ENCODE measurements at places on chromosomes 1 and 21.

DNA sequence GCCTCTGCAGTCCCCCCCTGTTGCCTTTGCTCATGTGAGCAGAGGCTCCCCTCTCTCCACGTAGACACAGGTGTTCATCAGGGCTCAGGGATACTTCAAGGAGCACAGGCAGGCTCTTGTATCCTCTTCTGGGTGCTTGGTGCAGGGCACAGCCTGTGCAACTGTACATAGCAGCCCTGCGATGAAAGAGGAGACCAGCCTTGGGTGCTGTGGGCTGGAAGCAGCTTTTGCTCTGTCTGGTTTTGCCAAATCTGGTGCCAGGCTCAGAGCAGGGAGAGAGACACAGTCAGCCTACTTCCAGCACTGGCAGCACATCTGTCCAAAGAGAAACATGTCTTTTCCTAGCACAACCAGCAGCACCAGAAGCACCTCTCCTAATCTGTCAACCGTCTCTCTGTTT, 132.1 kb downstream of the ETS2 start:
- no peak for DNase-seq

GRCh38 chr1:168498159-168498631, 45.6 kb downstream of the XCL2 start:
- peak; percentile 97 for DNase-seq

- DNase-seq, result no peak
These were observed 71.8 kb upstream of the SPATA6 start for GRCh38 chr1:48543854-48544253.

DNA sequence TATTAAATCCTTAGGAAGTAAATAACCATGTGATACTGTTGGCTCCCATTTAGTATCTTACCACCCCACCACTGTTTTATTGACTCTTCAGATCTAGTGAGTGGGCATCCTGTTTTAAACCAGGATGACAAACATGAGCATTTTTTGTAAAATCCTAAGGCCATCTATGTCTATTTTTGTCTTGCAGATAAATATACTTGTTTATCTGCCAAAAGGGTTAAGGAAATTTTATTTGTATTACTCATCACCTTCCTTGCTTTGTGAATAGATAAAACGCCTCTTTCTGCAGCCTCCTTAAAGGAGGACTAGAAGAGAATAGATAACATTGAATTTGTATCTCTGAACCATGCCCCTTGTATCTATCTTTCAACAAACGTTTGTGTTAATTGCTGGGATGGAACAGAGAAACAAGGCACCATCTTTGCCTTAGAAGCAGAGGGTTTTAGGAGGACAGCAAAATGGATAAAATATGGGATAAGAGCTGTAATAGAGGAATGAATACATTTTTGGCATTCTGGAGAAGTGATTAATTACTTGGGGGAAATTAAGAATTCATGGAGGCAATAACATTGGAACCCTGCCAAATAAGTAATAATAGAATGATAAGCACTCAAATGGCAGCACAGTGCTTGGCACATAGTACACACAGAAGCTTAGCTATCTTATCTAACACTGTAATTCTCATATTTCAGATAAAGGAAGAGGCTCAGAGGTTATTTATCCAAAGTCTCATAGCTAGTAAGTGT, 14.7 kb downstream of the YTHDF2 start:
- DNase-seq, result no peak

- DNase-seq, result no peak
These were observed 213.0 kb upstream of the CACYBP start for GRCh38 chr1:174786760-174787159.

GRCh38 chr1:63103682-63104081, 218.7 kb upstream of the FOXD3 start:
- no peak for DNase-seq

DNA sequence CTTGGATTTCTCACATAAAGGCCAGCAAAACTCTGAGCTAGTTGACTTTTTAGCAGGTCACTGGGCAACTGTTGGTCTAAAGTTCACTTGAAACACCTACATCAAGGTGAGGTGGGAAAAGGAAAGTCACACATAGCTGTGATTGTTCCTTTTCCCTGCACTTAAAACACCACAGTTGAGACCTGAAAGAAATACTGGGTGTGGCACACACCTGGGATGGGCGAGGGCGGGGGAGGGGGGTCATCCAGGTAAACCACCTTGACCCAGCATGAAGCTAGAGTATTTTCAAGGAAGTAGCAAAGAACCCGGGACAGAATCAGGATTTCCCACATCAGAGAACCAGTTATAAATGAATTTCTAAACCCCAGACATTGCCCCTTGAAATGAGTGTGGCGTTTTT, 26.4 kb downstream of the ZNF697 start:
- DNase-seq, result no peak

DNA sequence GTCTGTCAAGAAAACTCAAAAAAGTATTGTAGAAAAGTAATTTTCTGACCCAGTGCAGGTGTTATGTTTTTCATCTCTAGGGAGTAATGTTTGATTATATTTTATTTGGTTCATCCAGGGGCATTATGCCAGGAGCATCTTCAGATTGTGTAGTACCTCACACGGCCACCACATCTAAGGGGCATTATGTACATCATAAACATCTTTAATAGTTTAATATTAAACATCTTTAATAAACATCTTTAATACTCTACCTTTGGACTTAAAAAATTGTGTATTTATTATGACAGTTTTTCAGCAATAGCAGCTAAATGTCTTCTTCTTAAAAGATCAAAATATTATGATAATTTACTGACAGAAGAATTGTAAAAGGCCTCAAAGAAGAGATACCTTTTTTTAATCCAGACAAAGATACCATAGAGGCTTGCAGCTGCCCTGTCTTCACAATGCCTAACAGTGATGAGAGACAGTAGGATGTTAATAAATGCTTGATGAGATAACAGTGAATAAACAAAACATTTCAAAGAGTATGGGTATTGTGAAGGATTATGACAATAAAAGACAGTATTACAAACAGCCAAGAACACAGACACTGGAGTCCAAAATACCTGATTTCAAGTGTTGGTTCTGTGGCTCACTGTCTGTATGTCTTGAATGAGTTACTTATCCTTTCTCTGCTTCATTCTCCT, 240.9 kb upstream of the ADGRL2 start:
- DNase-seq, result no peak

- DNase-seq, result no peak
These were observed 490.6 kb downstream of the KIF26B start for GRCh38 chr1:245645406-245645805.

- DNase-seq, result peak; percentile 79
These were observed 869.1 kb upstream of the B3GALT2 start for GRCh38 chr1:194055536-194055935.

DNA sequence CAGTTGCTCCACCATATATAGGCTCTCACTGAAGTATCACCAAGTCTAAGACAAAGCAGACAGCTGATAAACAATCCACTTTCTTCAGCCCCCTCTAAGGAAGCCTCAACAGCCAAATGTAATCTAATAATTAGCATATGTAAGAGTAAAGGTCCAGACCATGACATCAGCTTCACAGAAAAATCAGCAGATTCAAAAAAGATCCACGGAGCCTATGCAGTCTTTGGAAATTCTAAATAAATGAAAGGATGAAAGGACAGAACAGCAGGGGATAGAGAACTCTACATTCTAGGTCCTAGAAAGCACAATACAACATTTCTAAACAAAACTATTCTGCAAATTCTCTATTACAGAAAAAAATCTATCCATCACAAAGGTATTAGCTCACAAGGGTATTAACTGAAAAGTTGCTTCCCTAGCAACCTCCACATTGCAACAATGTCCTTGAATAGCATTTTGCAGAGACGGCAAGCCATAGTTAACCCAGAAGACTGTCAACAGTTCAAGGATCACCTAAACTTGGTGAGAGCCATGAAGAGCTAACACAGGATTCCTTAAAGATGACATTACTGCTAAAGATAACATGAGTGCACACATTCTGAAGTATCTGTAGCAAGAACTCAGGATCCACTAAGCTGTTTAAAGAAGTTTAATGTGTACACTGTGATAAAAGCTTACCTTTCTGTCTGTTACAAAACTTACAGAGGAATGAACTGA, 74.3 kb downstream of the SIPA1L2 start:
- DNase-seq, result no peak

- no peak for DNase-seq
These were observed 62.5 kb upstream of the EFHD2 start for GRCh38 chr1:15347182-15347581.

DNA sequence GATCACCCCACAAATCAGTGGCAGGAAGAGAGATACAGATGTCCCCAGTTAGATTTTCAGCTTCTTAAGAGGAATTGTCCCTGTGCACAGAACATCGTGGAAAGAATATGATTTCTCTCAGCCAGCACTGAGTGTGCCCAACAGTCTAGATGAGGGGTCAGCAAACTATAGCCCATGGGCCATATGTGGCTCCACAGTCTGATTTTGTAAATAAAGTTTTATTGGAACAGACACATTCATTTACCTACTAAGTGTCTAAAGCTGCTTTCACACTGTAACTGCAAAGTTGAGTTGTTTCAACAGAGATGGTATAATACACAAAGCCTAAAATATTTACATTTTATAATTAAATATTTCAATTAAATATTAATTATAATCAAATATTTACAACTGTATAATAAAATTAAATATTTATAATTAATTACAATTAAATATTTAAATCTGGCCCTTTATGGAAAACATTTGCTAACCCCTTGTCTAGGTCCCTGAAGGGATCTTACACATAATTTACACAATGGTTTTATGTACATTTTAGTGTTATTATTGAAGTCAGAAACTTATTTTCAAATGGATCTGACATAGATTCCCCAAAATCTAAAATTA, 407.6 kb downstream of the PTPRU start:
- DNase-seq, result no peak

- DNase-seq, result no peak
These were observed 11.1 kb downstream of the TNNI3K start for GRCh38 chr1:74246315-74246714.

DNA sequence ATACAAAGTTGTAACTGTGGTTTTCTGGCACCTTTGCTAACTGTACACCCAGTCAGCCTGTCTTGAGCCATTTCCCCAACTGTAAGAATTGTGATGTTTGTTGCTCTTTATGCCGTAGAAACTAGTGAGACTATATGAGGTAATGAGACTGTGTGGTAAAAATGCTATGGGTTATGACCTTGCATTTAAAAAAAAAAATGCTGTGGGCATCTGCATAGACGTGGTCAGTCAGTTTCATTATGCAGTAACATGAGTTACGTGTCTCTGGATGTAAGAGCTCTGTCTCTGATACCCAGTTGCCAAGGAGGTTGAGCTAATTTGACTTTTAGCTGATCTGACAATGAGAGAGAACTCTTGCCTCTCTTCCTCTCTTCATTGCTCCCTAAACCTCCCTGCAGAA, 80.6 kb upstream of the LAMC2 start:
- DNase-seq, result no peak

DNA sequence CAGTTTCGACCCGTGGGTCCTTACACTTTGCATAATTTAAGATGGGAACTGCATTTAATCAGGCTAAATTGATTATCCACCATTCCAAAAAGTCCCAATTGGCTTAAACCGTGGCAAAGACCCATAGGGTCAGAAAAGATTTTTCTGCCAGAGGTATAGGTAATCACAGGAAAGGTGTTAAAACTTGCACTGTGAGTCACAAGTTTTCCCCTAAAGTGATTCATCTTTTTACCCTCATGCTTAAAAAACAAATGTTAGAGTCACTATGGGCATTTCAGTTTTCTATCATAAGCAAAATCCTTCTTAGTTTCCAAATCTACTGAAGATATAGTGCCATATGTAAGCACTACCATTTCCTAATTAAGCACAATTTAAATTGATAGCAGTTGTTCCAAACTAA, 1079.8 kb downstream of the ADGRL2 start:
- DNase-seq, result no peak

DNA sequence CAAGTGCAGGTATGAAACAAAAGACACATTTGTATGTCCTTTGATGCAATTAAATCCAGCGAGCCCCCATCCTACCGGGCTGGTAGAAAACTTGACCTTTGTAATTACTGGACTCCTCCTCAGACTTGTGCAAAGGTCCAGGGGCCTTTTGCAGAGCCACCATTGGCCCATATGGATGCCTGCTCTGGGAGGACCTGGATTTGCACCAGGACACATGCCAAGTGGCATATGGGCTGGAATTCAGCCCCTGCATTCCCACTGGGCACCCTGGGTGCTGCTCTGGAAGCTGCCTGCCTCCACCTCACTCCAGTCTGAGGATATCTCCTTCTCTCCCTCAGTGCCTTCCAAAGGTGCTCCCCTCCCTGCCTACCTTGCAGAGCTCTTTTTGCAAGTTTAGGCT, 36.0 kb downstream of the LACTBL1 start:
- DNase-seq, result no peak

- DNase-seq, result peak; percentile 71
These were observed 5.5 kb downstream of the MFSD2A start for GRCh38 chr1:39960431-39960958.

DNA sequence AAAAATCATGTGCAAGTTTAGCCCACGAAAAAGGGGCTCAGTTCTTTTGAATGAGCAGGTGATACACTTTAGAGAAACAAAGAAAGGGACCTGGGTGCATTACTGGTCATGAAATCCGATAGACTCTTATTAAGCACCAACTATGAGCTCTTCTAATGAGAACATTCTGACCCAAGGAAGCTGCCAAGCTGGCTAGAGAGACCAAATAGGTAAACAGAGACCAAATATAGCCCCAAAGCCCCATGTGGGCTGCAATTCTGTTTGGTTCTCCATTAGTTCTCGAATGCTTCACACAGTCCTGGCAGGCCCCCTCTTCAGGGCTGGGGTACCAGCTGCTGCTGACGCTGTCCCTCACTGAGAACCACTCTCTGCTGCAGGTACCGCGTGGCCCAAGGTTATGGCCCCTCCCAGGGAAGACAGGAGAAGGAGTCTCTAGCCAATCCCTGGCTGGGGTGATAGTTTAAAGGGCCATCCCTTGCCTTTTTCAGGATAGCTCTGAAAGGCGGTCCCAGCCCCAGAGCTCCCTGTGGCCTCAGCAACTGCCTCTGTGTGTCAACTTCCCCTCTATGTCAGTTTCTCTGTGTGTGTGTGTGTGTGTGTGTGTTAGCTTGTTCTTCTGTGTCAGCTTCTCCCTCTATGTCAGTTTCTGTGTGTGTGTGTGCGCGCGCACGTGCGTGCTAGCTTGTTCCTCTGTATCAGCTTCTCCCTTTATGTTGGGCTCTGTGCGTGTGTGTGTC, 7.1 kb upstream of the UBXN10 start:
- DNase-seq, result no peak

DNA sequence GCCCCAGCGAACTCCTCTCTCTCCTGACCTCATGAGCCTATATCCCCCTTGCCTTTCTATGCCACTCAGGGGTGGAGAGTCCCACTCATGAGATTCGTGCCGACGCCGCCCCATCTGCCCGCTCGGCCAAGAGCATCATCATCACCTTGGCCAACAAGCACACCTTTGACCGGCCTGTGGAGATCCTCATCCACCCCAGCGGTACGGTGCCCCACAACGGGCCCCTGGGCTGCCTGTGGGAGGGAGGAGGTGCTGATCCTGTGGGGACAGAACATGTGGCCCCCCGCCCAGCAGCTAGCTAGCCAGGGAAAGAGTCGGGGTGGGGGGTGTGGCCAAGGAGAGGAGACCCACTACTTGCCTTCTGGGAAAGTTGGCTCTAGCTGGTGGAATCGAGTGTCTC, 27.8 kb downstream of the VWA5B1 start:
- no peak for DNase-seq
